ENCODE measurements at places on chromosomes 12 and 14.

- DNase-seq = no peak
These were observed 29.3 kb upstream of the PEX5 start for GRCh38 chr12:7160183-7160582.

GRCh38 chr14:81324011-81324410 is 76.1 kb downstream of the STON2 start:
- DNase-seq = no peak

DNA sequence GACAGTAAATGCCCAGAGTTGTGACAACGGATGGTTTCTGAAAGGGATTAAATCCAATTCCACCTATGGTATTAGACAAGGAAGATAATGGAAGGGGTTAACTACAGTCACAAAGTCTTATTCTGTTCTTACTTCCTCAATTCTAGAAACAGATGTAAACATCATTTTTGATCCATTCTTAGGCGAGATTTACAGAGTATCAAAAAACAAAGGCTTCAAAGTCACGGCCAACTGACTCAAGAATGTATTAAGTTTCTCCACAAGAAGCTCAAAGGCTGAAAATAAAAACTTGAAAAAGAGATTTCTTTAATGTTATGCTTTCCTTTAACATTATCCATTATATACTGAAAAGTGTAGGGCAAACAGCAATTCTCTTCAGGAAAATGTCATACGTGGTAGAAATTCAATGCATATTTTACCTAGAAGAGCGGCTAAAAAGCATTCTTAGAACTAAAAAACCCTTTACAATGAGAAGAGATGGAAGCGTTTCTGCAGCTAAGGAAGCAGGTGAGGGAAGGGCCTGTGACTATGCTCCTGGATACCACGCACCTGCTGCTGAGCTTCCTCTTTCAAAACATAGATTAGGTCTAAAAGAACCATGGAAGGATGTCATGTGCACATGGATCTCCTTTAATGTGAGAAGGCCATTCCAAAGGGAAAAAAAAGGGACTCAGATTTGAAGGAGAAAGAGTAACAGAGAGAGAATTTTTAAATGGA is 185.8 kb downstream of the STXBP6 start:
- DNase-seq = no peak

DNA sequence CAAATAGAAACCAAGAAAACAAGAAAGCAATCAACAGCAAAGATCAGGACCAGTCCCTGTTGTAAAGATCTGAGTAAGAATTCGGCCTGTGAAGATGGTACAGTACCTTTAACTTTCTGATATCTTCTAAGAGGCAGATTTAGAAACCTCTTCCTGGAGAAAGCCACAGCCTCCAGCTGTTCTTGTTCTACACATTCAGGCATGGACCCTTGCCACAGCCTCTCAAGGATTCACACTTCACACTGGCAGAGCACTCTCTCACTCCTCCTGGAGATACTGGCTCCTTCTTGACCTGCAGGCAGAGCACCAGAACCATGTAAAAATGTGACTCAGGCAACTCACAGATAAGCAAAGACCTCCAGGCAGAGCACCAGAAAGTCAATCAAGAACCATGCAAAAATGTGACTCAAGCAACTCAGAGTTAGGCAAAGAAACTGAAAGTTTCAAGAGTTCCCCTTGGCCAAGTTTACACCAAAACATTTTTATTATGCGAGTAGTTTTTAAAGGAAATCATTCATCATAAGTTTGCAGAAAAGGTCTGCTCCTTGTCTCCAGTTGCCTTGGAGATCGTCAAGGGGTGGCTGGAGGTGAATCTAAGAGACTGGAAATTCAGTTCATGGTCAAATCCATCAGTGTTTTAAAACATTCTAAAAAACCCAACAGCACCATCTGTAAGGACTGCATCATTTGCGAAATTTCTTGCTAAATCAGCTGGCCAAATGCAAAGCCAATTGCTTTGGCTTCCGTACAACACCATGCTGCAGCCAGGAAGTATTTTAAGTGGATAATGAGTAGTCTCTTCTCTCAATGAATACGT is 119.3 kb upstream of the MDM1 start:
- no peak for DNase-seq

DNA sequence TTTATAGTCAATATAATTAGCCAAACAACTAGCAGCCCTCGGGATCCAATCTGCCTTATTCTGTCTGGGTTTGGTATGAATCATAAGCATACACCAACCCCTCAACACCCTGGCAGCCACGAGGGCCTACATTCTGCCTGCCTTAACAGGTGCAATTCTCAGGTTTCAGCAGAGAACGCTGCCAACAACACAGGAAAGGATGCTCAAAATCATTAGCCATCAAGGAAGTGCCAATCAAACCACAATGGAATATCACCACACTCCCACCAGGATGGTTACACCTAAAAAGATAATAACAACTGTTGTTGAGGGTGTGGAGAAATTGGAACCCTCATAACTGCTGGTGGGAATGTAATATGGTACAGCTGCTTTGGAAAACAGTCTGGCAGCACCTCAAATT is 122.8 kb downstream of the TTC7B start:
- DNase-seq = no peak

- no peak for DNase-seq
These were observed 717.3 kb downstream of the TRHDE start for GRCh38 chr12:72989458-72989947.

- no peak for DNase-seq
These were observed 9.7 kb upstream of the POP5 start for GRCh38 chr12:120590741-120591407.

DNA sequence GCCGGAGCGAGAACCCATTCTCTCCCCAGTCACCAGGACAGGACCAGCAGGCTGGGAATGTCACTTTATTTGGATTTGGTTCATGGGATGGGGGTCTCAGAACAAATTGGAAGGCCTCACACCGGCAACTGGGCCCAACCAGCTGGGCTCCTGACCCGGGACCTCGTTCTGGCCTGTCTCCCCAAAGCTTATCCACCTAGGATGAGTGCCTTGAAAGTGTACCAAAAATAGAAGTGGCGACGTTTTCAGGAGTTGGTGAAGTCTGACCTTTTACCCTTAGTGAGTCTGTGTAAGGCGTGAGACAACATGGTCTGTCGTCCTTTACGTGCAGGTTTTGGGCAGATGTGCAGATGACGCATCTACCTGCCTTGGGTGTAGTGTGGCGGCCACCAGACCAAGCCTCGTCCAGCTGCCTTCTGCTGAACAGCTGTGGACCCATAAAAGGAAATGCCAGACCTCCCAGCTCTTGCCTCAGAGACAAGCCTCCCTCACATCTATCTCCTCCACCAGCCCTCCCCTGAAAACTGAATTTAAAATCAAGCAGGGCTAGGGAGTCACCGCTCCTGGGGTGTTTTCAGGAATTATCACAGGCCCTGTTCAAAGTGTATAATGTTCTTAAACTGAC is 36.6 kb upstream of the CLMN start:
- DNase-seq = no peak

- no peak for DNase-seq
These were observed 167.8 kb upstream of the HIF1A start for GRCh38 chr14:61527325-61528100.

GRCh38 chr14:39704594-39704993 is 272.4 kb upstream of the FBXO33 start:
- DNase-seq = no peak

- DNase-seq = no peak
These were observed 99.1 kb downstream of the TBC1D30 start for GRCh38 chr12:64923536-64923935.

- DNase-seq = no peak
These were observed 118.7 kb upstream of the TMCC3 start for GRCh38 chr12:94769047-94769420.

GRCh38 chr12:52645120-52645761 is 6.8 kb downstream of the KRT2 start:
- DNase-seq = no peak

- DNase-seq = no peak
These were observed 187.4 kb upstream of the SLC16A7 start for GRCh38 chr12:59408431-59408830.

GRCh38 chr12:6374786-6375160 is 590 bp downstream of the SCNN1A start:
- no peak for DNase-seq

DNA sequence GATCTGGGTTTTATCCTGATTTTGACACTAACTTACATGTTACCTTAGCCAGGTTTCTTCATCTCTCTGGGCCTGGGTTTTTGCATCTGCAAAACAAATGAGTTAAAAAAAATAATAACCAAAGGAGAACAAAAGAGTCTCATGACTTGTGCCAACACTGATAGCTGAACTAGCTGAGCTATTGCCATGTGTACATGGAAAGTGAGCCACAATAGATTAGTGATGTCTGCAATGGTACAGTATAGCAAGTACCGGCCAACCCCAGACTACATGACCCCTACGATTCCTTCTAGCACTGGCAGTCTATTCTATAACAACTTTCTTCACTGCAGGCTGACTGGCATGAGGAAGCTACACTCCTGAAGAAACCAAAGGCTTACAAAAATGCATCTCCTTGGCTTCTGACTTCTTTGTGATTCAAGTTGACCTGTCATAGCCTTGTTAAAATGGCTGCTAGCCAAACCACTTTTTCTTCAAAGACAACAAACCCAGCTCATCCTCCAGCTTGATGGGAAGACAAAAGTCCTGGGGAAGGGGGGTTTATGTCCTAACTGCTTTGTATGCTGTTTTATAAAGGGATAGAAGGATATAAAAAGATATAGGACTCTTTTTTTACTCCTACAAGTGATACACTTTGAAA is 123.7 kb downstream of the DAD1 start:
- no peak for DNase-seq

GRCh38 chr14:27228053-27228452 is 630.2 kb upstream of the NOVA1 start:
- no peak for DNase-seq

DNA sequence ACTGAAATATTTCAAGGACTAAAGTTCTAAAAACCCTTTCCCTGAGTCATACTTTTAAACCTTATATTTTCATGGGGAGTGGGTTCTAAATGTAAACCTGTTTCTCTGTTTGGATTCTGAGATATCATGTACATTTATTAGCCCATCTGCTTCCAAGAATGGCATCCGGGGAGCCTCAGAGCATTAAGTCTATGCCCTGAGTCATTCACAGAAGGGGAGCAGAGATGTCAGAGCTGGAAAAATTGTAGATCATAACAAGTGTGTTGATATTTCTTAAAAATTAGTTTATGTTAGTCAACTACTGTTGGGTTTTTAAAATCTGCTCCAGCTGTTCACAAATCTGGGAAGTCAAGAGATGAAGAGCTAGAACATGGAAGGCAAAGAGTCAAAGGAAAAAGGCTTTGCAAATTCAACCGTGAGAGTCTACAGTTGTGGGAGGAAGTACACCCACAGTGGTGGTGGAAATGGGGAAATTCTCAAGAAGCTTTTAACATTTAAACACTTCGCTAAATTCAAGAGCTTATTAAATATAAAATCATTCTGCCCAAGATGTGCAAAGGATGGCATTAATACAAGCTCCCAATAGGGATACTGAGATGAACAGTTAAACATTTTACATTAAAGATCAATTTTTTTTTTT is 70.5 kb upstream of the FLRT2 start:
- DNase-seq = no peak

GRCh38 chr14:58272588-58273372 is 25.6 kb upstream of the ARID4A start:
- no peak for DNase-seq

DNA sequence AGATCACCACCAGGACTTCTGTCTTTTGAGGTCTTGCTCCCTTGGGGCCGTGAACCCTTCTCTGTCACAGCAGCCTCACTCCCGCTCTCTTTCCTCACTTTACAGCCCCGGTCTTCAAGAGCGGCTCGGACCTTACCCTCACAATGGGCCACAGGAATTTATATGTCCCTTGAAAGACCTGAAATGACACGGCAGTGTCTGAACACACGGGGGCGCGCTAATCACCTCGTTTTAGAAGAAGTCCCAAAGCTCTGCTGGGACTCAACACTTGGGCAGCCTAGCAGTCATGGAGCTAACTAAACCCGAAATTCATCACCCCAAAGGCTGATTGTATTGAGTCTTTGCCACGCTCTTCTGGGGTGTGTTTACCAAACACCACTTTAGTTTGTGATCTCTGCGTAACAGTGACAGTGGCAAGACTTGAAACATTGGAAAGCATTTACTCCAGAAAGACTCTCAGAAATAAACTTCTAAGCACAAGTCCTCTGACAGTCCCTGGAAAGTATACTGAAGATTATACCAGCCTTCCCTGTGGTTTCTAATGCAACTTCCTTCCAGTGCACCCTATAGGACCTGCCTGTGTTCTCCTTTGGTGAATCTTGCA is 29.0 kb downstream of the SERPINA11 start:
- no peak for DNase-seq

DNA sequence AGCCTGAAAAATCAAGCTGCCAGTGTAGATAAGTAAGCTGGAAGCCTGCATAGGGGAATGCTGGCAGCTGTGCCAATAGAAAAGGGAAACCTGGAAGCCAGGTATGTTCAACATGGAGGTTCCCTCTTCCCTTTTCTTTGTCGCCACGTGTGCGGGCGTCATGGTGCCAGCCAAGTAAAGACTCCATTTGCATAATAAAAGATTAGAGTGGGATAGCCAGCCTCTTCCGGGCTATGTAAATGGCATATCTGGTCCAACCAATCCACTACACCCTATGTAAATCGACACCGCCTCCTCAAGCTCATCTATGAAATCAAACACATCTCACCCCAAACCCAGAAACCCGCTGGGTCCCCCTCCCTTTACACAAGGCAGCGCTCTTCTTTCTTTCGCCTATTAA is 5.6 kb upstream of the ADGRD1 start:
- no peak for DNase-seq

DNA sequence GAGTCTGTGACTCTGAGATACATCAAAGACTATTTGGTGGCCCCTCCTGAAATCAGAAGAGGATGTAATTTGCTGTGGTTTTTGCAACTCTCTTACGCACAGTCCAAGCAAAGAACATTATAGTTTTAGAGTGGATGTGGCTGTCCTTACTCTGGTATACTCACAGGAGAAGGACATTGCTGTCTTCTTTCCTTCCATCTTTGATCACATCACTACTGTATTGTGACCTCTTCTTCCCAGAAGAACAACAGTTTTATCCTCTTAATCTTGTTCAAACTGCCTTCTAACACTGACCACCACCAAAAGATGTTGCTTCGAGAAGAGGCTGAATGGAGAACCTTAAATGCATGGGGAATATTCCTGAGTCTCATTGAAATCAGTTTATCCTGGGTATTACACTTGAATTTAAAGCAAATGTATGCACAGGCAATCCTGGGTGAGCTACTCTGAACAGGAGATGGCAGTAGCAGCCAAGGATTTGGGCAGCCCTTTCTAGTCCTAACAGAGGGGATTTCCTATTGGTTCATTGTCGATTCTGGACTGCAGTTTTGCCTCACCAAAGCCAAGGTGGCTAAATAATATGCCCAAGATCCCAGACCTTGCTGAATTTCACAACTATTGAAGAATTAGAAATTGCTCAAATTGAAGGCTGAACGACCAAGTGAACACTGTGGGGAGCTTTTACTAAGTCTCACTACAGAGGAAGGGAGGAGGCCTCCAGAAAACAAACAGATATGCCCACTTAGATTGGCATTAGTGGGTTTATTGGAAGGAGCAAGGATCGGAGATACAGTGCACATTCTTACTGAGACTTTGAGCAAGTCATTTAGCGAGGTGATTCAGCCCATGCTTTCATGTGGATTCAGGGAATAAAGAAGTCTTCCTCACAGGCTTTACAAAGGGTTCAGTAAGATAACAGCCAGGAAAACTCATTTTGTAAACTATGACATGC is 282.8 kb downstream of the PAWR start:
- DNase-seq = peak; percentile 79
